ENCODE measurements at places on chromosomes 11 and 22.

DNA sequence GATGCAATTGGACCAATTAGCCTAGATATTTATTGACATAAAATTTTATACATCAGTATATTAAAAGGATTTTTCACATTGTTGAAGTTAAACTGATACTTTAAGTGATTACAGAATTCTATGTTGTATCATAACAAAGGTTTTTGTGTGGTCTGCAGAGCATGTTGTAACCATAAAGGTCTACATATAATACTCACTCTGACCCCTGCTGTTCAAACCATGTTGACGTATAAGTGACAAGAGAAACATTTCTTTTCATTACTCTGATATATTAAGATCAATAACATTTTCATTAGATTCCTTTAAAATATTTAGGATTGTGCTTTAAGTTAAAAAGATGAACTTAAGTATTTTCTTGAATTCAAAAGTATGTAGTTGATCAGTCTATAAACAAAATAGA, 63.9 kb downstream of the GAS2 start:
- DNase-seq = no peak

DNA sequence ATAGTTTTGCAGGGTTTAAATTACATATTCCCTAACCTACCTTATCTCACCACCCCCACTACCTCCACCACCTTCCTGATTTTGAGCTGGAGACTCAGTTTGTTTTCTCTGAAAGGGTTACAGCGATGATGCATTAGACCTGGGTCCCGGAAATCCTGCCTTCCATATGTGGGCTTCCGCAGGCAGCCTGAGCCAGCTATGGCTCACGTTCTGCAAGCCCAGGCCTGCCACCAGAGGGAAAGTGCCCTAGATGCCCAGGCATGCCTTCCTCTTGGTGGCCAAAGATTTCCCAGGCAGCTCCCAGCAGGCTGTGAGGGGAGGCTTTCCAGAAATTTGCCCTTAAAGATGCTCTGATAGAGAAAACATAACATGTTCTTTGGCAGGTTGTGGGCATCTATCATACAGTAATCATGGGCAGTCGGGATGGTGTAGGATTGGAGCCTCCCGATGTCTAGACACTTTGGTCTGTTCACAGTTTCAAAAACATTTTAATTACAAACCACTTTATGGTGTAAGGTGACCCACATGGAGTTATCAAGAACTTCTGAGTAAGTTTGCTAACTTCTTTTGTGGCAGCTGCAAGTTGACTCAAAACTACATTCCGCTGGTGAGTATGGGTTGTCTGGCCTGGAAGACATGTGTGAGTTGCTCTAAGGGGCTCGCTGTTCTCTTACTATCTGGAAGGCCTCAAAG, 79.3 kb downstream of the MICAL2 start:
- DNase-seq = no peak

DNA sequence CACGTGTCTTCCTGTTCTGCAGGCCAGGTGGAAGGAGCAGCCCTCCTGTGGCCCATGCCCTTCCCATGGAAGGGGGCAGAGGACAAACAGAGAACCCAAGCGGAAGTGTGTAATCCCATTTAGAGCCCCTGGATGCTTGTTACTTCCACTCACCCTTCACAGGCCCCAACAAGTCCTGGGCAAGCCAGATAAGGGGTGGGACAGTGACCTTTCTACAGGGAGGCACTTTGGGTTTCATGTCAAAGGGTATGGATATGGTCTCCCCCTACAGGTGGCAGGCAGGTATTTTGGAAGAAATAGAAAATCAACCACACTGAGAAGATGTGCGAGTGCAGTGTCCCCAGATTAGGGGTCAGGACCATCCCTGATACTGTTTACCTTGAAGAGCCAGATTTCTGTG, 11.4 kb downstream of the MPEG1 start:
- DNase-seq = no peak

GRCh38 chr11:76115555-76115954, 90.7 kb downstream of the WNT11 start:
- DNase-seq = no peak
